ENCODE measurements at places on chromosomes 7 and 10. TPM values are rescaled to one million over a fixed set of nuclear protein-coding genes. Genes with fewer than 3 reads are reported as not detected.

Gene IFIT1B
- polyA plus RNA-seq: 0.13 TPM

Gene DKK1
- polyA plus RNA-seq: 36.4 TPM

Gene PLXNA4
- 13.3 TPM for polyA plus RNA-seq

Gene GJC3
- polyA plus RNA-seq: 0.60 TPM

Gene TYSND1
- polyA plus RNA-seq: 11.9 TPM

Gene LRRC61
- 26.1 TPM for polyA plus RNA-seq

Gene KDM7A
- 12.1 TPM for polyA plus RNA-seq

Gene SLF2
- 38.7 TPM for polyA plus RNA-seq

Gene UCN3
- 2.4 TPM for polyA plus RNA-seq

Gene FAM221A
- 14.0 TPM for polyA plus RNA-seq

Data from right renal pelvis (tissue), 4 donors.